ENCODE measurements at places on chromosomes 5 and 9.

DNA sequence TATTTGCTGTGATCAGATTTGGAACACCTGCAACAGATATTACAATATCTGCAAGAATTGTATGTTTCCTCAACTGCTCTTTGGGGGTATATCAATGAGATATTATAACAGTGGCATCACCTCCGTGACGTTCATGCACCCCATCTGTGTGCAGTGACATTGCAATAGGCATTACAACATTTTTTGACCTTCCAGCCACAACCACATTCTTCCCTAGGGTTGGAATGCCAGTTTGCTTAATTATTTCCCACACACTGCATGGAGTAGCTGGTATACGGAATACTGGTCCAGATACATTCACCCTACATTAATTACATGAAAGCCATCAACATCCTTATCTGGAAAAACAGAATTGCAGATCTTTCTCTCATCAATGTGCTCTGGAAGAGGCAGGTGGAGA is 42.3 kb downstream of the FBXO4 start:
- no peaks in the 10 kb centered on the region for H3K4me1 ChIP-seq
- no peaks in the 10 kb centered on the region for H3K27me3 ChIP-seq
- no peak for DNase-seq
- H3K36me3 ChIP-seq, result no peaks in the 10 kb centered on the region

DNA sequence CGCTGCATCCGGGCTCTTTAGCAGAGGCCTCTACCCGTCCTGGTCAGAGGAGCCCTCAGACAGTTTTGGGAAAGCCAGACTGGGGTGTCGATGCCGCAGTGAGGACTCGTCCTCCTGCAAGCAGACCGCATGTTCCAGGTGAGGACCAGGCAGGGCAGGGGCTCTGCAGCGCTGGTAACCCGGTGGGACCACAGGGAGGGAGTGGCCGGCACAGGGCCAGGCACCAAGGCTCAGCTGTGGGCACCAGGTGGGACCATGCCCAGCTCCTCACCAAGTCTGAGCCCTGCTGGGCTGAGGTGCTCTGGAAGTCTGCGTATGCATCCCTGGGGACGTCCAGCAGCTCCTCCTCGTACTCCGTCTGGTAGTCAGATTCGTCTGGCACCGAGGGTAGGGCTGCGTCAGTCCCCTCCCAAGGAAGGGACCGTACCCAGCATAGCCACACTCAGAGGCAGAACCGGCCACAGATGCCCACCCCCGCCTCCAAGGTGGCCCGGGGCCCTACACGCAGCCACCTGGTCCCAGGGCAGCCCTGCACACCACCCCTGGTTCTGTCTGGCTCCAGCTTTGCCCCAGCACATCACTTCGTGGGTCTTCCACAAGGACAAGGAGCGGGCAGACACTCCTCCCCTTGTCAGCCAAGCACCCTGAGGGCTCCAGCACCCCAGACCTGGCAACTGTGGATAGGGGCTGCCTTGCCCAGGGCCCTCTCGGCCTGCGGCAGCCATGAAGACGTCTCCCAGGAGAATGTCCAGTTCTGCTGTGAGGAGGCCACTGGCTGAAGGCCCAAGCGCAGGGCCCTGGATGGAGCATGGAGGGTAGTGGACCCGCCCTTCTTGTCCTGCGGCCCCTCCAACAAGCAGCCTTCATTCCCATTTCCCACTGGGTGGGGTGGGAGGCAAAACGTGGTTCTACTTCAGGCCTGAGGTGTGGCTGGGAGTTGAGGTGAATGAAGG is 1.5 kb upstream of the NSMF start:
- H3K4me3 ChIP-seq, result no peak overlapping the region
- H3K27me3 ChIP-seq, result no peaks in the 10 kb centered on the region
- peaks cover 57% of the 10 kb centered on the region for H3K4me1 ChIP-seq
- H3K27ac ChIP-seq, result no peak overlapping the region
- DNase-seq, result peak; percentile 51
- no peaks in the 10 kb centered on the region for H3K36me3 ChIP-seq

DNA sequence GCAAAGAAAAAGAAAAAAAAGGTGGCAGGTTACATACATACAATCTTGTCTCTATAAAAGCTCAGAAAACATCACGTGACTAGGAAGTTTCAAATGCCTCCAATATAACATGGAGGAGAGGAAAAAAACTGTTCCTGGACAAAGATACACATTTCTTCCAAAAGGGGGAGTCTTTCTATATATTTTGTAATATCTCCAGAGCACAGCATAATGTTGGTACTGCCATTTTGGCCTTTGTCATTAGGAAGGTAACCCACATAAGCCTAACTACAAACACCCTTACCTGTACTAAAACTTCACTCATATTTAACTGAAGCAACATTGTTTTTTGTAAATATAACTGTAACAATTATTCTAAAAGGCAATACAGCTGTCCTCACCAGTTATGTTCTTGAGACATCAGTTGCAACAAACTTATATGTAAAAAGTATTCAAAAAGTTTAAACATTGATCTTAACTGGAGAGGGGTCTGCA is 1.2 kb upstream of the BTF3 start:
- H3K36me3 ChIP-seq, result peaks cover 5% of the 10 kb centered on the region
- peaks cover 39% of the 10 kb centered on the region for H3K4me1 ChIP-seq
- peak overlapping the region; percentile 98 for H3K27ac ChIP-seq
- no peak for DNase-seq

DNA sequence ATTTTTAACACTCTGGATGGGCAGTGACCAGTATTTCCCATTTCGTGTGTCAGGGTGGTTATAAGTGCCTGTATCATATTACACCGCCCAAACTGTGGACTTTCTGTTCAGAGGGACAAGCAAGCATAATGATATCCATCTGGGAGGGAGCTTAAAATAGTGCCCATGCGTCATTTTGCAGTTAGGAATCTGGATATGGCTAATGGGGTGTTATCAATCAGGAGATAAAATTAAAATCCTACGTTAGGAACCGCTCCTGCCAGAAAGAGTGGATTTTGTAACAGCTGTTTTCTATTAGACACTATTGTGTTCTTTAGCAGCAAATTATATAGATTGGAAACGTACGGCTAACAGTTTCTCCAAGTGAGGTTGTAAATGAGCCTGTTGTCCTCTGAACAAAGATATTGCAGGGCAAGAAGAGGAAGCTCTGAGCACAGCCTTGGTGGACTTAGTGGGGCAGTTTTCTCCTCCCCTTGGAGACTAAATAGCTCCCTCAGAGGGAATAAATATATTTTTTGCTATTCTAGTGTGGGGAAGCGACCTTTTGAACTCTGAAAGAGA is 160.4 kb downstream of the SPATA31D1 start:
- DNase-seq, result no peak
- no peaks in the 10 kb centered on the region for H3K36me3 ChIP-seq
- H3K4me3 ChIP-seq, result no peak overlapping the region
- H3K27ac ChIP-seq, result no peak overlapping the region
- no peaks in the 10 kb centered on the region for H3K27me3 ChIP-seq

DNA sequence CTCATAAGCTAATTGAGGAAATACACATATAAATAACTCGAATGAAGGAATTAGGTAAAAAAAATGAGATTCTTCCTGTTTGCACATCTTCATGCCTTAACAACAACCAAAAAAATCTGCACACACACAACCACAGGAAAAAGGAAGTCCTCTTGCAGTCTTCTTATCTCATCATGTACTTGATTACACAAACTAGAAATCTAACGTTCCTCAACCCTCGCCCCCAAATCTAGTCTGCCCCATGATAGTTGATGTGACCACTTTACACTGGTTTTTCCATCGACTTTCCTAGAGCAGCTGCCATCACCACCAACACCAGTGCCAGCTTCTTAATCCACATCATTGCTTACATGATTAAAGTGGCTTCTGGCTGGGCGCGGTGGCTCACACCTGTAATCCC is 31.2 kb upstream of the RNU6ATAC start:
- no peaks in the 10 kb centered on the region for H3K36me3 ChIP-seq
- H3K27ac ChIP-seq, result no peak overlapping the region
- H3K4me1 ChIP-seq, result peaks cover 11% of the 10 kb centered on the region
- DNase-seq, result no peak
- peaks cover 4% of the 10 kb centered on the region for H3K27me3 ChIP-seq

DNA sequence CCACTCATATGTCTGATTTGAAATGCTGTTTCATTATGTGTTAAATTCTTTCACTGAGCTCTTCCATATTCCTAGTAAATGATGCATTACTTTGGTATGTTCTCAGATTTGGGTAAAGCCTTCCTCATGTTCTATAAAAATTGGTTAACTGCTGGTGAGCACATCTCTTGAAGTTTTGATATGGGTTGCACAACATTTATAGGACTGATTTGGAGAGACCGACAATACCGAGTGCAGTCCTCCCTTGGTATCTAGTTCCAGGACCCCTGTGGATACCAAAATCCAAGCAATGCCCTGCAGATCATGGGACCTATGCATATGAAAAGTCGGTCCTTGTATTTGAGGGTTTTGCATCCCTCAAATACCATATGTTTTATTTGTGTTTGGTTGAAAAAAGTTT is 37.8 kb downstream of the WDR36 start:
- H3K36me3 ChIP-seq, result peaks cover 8% of the 10 kb centered on the region
- no peak for DNase-seq
- no peak overlapping the region for H3K27ac ChIP-seq
- no peaks in the 10 kb centered on the region for H3K27me3 ChIP-seq
- no peak overlapping the region for H3K4me3 ChIP-seq
- no peaks in the 10 kb centered on the region for H3K4me1 ChIP-seq

- no peaks in the 10 kb centered on the region for H3K36me3 ChIP-seq
- H3K27me3 ChIP-seq, result no peaks in the 10 kb centered on the region
- peak; percentile 32 for DNase-seq
- peaks cover 26% of the 10 kb centered on the region for H3K4me1 ChIP-seq
- H3K27ac ChIP-seq, result no peak overlapping the region
Measured at GRCh38 chr5:113378081-113378480, 56.7 kb downstream of the TSSK1B start.

GRCh38 chr5:59565551-59565950 is 328.0 kb downstream of the PDE4D start:
- no peak overlapping the region for H3K4me3 ChIP-seq
- no peak overlapping the region for H3K27ac ChIP-seq
- H3K36me3 ChIP-seq, result no peaks in the 10 kb centered on the region
- H3K4me1 ChIP-seq, result no peaks in the 10 kb centered on the region

DNA sequence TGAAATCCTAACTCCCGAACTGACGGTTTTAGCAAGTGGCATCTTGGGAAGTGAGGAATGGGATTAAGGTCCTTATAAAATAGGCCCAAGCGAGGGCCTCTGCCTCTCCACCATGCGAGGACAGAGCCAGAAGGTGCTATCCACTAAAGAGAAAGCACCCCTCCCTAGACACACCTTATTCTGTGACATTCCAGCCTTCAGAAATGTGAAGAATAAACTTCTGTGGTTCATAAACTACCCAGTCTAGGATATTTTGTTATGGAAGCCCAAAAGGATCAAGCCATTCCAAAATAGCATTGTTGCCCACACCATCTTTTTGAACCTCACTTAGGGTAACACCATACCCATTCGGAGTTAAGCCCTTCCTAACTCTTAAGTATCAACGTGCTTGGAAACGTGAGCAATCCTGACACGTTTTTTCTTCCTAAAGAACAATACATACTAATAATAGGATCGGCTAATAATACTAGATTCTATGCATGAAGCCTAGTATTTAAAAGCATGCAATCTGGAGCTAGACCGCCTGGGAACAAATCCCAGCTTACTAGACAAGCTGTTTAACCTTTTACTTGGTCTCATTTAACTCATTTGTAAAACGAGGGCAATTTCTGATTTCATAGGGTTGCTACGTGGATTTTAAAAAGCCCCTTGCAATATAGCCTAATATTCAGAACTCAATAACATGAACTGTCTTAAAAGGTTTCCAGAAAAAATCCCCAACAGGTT is 1.1 kb upstream of the SMC2 start:
- peak overlapping the region; percentile 77 for H3K27ac ChIP-seq
- H3K36me3 ChIP-seq, result no peaks in the 10 kb centered on the region
- H3K27me3 ChIP-seq, result no peaks in the 10 kb centered on the region

GRCh38 chr9:9998491-9999287 is 614.1 kb downstream of the PTPRD start:
- no peaks in the 10 kb centered on the region for H3K27me3 ChIP-seq
- H3K36me3 ChIP-seq, result no peaks in the 10 kb centered on the region
- H3K27ac ChIP-seq, result no peak overlapping the region
- H3K4me1 ChIP-seq, result no peaks in the 10 kb centered on the region
- no peak for DNase-seq

- H3K4me3 ChIP-seq, result no peak overlapping the region
- H3K27me3 ChIP-seq, result no peaks in the 10 kb centered on the region
- H3K36me3 ChIP-seq, result no peaks in the 10 kb centered on the region
- H3K27ac ChIP-seq, result no peak overlapping the region
- H3K4me1 ChIP-seq, result no peaks in the 10 kb centered on the region
Measured at GRCh38 chr9:29875547-29875946, 2302.3 kb upstream of the C9orf72 start.

GRCh38 chr9:80163889-80164288 is 592.1 kb downstream of the TLE4 start:
- H3K27me3 ChIP-seq, result no peaks in the 10 kb centered on the region
- no peaks in the 10 kb centered on the region for H3K36me3 ChIP-seq

DNA sequence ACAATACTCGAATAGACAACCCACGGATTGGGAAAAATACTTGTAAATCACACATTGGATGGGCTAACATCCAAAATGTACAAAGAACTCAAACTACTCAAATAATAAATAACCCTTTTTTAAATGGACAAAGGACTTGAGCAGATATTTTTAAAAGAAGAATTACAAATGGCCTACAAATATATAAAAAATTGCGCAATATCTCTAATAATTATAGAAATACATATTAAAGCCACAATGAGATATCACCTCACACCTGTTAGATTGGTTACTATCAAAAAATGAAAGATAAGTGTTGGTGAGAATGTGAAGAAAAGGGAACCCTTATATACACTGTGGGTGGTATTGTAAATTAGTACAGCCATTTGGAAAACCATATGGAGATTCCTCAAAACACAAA is 40.8 kb upstream of the ADAMTS19 start:
- no peak overlapping the region for H3K4me3 ChIP-seq
- H3K4me1 ChIP-seq, result no peaks in the 10 kb centered on the region
- DNase-seq, result no peak

GRCh38 chr5:111553868-111554267 is 41.5 kb upstream of the STARD4 start:
- H3K4me3 ChIP-seq, result no peak overlapping the region
- H3K4me1 ChIP-seq, result no peaks in the 10 kb centered on the region
- no peaks in the 10 kb centered on the region for H3K27me3 ChIP-seq

DNA sequence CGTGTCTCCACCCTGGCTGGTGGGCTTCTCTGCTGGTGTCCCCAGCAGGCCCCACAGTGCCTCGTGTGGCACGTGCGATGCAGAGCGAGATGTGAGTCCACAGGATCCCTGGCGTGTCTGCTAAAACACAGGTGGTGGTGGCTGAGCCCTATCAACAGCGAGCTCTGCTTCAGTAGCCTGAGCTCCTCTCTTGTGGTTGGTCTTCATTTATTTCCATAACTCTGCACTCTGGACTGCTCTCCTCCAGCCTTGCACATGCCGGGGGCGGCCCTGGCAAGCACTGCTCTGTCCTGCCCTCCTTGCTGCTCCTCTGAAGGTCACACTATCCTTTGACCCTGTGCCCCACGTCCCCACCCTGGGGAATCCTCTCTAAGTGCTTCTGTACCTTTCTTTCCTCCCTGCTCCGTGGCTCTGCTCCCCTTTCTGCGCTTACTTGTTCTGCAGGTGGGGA is 59.2 kb downstream of the NSUN2 start:
- H3K27me3 ChIP-seq, result no peaks in the 10 kb centered on the region
- H3K27ac ChIP-seq, result no peak overlapping the region
- no peaks in the 10 kb centered on the region for H3K36me3 ChIP-seq

GRCh38 chr5:154786414-154786813 is 31.2 kb downstream of the LARP1 start:
- H3K27me3 ChIP-seq, result no peaks in the 10 kb centered on the region
- H3K4me1 ChIP-seq, result peaks cover 70% of the 10 kb centered on the region
- peak overlapping the region; percentile 11 for H3K27ac ChIP-seq
- no peak overlapping the region for H3K4me3 ChIP-seq

- no peak overlapping the region for H3K27ac ChIP-seq
- no peak for DNase-seq
Measured at GRCh38 chr5:113039934-113040285, 63.3 kb downstream of the DCP2 start.
